ENCODE measurements at places on chromosomes 7 and 10.

- DNase-seq, result no peak
Measured at GRCh38 chr7:38291117-38291647, 17.7 kb upstream of the TARP start.

- no peak for DNase-seq
Measured at GRCh38 chr10:116826803-116827202, 22.5 kb upstream of the ENO4 start.

DNA sequence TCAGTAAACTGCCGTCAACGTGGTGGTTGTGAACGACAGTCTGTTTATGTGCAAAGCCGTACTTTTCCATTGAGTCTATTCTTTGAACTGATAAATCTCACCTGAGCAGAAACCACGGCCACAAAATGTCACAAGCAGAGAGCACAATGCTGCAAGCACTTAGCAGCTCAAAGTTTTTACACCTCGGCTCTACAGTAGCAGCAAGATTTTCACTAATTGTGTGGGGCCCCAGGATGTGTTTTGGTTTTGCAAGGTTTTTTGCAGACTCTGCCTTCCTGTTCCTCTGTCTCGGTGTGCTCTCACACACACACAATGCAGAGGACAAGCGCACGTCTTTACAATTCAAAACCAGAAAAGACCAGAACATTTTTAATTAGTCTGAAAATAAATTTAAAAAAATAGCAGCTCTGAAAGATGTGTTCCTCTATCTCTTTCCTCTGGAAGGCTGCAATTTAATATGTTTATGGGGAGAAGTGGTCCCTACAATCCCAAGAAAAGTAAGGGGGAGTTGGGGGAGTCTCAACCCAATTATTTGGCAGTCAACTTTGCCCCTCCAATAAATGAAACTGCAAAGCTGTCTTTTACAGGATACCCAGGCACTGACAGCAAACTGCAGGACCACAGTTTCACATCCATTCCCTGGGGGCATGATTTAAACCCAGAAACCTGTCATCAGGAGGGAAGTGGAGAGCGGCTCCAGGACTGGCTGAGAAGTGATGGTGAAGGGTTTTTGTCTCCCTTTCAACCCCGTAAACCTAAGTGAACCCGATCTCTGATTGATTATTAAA lies 73.8 kb upstream of the SFMBT2 start:
- DNase-seq, result no peak

DNA sequence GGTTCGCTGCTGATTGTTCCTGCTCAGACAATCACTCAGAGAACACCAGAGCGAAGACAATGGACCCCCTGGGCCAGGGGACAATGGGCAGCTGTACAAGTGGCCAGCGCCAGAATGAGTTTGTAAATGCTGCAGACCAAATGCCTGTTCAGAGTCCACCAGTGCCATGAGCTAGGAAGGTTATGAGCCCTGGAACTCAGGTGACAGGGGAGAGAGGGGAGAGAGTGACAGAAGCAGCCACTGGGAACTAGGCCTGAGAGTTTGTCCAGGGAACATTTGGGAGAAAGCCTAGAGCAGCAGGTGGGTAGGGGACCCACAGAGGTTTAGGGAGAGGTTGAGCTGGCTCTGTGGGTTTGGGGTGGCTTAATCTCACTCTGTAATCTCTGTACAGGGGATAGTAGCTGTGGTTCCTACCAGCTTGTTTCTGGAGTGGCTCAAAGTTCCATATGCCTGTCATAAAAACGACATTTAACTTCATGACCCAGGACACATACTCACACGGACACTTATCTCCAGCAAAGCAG lies 60.4 kb downstream of the C10orf105 start:
- no peak for DNase-seq

DNA sequence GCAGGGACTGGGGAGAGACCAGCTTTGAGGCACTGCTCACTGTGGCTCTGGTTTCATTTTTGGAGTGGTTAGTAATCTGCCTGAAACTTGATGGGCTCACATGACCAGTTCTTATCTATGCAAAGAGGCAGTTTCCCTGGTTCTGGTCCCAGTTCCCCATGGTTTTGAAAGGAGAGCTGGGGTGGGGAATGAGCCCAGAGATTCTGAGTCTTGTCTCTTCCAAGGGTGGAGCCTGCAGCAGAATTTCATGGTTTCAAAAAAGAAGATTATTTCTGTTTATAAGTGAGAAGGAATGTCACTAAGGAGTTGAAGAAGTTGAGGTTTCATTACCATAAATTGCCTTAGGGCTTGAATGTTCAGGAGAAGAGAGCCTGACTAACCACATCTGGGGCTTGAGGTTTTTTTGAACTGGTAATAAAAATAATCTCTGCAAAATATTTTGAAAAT lies 190.2 kb upstream of the HABP2 start:
- DNase-seq, result no peak

DNA sequence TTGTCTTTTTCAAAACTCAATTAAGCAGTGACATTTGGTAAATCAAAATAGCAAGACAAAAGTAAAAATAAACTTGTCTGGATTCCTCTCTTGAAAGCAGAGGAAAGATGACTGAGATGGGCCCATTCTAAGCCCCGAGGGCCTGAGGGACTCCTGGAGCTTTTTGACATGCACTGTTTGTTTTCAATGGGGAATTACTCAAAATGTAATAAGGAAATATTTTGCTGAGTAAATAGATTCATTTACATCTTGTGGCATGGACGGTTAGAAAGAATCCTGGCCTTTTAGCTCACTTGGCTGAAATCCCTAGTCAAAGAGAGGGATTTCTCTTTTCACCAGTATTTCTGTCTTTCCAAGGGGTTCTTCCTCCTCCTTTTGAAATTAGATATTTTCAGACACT lies 108.0 kb downstream of the MKX start:
- DNase-seq, result no peak

- no peak for DNase-seq
Measured at GRCh38 chr7:140375892-140376730, 22.2 kb downstream of the SLC37A3 start.

DNA sequence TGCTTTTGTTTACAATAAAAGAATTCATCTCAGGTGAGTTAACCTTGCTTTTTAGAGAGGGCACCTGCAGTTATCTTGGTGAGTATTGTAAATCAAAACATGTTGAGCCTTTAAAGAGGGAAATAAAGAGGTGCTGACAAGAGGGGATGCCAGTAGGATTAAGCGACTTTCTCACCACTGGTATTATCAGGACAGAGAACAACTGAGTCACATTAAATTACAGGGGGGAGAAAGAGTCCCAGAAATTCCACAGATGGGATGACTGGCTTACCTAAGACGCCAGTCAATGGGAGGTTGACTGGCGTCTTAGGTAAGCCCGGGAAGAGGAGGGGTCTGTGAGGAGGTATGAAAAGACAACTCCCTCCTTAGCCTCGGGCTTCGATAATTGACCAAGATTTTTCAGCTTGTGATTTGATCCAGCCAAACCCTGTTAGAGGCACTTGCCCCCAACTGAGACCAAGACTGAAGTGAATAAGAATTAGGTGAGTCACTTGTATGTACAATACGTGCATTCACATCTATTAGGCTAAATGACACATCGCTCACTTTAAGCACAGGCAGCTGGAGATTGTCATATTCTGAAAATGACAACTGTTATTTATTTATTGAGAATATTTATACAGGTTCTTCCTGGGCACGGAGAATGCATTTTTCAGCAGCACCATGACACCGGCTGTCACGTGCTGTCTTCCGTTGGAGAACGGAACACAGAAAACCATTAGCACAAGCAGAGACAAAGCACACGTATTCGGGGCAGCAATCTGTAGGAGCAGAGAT lies 117.6 kb downstream of the SEM1 start:
- no peak for DNase-seq

DNA sequence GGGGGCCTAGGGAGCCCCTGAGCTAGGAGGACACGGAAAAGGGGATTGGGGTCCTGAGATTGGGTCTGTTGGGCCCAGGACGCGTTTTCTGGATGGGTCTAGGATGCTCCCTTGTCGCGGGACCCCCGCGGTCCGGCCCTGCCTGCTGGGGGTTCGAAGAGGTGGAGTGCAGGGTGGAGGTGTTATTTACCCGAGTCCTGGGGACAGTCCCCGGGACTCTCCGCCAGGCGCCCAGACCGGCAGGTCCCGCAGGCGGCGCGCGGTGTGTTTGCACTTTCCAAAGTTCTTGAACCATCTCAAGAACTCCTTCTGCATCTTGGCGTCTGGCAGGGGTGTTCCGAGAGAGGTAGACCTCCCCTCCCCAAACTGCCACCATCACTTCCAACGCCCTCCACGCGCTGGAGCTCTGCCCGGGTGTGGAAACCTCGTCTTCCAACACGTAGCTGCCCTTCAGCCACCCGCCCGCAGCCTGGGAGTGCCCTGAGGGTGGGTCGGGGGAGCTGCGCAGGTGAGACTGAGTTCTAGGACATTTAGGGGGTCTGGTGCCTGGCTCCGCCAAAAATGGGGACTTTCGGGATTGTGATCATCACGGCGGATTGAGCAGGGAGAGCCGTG lies 569 bp downstream of the CAV1 start:
- DNase-seq, result peak; percentile 57

DNA sequence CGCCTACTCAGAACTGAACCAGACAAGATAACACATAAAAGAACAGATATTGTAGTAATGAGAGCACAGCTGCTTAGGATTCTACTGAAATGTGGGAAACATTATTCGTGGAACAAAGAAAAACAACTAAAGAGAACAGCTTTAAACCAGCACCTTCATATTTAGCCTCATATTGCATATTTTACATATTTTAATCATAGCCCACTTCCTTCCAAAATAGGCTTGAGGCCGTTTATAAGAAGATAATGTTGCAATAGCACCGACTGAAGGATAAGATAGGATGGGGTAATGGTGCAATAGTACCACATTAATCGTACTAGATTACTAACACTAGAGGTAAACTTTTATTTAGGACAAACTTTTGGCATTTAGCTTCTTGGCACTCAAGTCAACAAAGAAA lies 71.3 kb downstream of the KCND2 start:
- DNase-seq, result no peak

GRCh38 chr7:140571538-140572122 lies 69.0 kb downstream of the DENND2A start:
- no peak for DNase-seq

DNA sequence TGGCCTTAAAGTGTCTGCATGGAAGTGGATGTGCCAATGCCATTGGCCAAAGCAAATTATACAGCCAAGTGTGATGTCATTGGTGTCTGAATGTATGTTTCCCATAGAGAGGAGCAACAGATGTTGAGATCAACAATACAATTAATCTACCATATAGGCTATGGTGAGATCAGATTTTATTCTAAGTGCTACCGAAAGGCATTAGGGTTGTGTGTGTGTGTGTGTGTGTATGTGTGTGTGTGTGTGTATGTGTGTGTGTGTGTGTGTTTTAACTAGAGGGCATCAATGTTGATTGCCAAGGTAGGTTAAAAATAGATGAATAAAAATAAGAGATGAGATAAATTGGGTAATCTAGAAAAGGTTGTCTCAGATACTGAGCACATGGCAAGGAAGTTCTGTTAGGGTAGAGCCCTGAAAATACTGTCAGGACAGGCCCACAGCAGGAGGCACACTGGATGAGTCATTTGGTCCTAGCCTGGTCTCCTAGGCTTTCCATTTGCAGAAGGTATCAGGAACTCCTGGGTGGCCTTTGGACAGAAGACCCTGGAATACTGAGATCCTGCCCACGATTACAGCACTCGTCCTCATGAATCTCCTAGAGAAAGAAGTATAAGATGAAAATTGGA lies 446.0 kb upstream of the PODXL start:
- no peak for DNase-seq

DNA sequence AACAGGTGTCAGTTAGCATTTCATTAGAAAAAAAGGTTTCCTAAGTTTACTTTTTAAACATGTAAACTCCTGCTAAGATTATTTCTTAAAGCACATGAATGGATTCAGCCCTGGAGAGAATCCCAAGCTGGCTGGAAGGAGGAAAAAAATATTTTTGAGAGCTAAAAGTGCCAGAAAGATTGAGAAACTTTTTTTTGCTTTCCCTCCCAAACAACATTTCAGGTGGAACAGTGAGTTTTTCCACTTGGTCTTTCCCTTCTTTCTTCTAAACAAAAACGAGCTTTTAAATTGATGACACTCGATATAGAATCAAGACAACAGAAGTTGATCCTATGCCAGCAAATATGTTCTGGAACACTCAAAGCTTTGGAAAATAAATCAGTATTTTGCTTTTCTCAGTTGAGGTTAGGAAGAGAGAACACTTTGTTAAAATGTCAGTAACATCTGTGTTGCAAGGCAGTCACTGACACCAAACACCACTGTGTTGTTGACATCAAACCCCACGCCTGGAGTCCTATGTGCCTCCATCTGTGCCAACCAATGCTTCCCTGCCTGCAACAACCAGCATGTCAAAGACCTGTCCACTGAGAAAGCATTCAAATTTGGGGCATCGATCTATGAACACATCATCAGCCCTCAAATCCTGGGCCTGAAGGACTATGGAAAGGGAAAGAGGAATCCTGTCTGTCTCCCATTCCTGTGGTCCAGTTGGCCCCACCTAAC lies 22.9 kb upstream of the INSIG1 start:
- DNase-seq, result no peak

- no peak for DNase-seq
Measured at GRCh38 chr10:69088801-69089501, 1.0 kb downstream of the SRGN start.

- no peak for DNase-seq
Measured at GRCh38 chr10:25704622-25705021, 229.4 kb upstream of the MYO3A start.

DNA sequence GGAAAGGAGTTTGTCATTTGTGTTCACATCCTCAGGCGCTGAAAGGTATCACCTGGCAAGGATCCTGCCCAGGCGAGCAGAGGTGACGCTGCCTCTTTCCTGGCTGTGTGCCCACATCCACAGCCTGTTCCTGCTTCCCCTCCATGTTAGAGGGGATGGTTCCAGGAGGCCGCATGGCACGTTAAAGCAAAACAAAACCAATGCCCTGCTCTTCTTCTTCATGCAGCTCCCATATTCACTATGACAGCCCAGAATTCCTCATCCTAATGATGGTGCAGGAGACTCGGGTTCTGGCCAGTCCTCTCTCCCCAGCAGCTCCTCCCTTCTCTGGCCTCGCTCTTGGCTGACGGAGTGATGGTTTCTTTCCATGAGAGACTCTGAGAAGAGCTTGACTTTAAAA lies 678.5 kb upstream of the ANKRD30A start:
- DNase-seq, result peak; percentile 13

GRCh38 chr7:157861031-157861491 lies 524.3 kb downstream of the DNAJB6 start:
- DNase-seq, result no peak

GRCh38 chr10:117134056-117134305 lies 4.1 kb downstream of the VAX1 start:
- no peak for DNase-seq

GRCh38 chr10:119768455-119769094 lies 42.7 kb downstream of the INPP5F start:
- no peak for DNase-seq

DNA sequence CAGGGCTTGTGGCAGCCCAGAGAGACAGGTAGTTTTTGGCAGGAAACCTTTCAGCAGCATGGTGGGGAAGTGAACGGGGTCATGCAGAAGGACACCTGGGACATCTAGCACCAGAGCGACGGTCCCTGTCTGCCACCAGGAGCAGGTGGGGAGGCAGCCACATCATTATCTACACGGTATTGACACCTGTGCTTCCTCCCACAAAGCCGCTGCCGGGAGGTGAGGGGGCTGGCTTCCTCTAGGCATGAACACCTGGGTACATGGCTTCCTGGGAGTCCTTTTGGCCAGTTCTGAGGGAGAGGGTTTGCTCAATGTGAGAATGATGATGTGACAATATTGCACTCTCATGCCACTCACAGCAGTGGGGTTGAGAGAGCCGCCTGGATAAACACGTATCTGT lies 275.2 kb downstream of the ACTR3B start:
- DNase-seq, result no peak

- DNase-seq, result no peak
Measured at GRCh38 chr10:118769898-118770600, 15.3 kb upstream of the CACUL1 start.

Measured in HT-29 (cell line).